Neuronal stem cell (in vitro differentiated cells): ENCODE measurements at places on chromosomes 2 and 18.

- no peaks in the 10 kb centered on the region for H3K4me1 ChIP-seq
- no peak overlapping the region for H3K4me3 ChIP-seq
- no peak overlapping the region for H3K27ac ChIP-seq
- DNase-seq, result no peak
- no peaks in the 10 kb centered on the region for H3K36me3 ChIP-seq
These were observed 14.8 kb downstream of the SP110 start for GRCh38 chr2:230205034-230205433.

DNA sequence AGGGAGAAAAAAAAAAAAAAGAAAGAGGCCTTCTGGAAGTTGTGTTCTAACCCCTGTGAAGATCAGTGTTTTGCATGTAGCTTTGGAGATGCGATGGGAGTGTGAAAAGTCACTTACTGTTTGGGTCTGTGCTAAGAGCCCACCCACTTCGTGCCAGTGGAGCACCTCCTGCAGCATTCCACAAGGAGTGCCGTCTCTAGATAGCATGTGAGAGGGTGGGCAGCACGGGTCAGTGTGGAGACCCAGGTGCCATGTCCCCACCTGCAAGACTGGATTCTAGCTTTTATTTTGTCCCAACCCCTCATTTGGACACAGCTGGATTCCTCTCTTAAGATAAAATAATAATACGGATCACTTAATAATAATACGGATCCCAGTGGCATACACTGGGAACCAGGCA lies 12.5 kb upstream of the TMEM185B start:
- H3K27ac ChIP-seq, result no peak overlapping the region
- no peak for DNase-seq
- no peaks in the 10 kb centered on the region for H3K36me3 ChIP-seq
- H3K4me1 ChIP-seq, result peaks cover 4% of the 10 kb centered on the region

- H3K27ac ChIP-seq, result no peak overlapping the region
- DNase-seq, result no peak
- no peaks in the 10 kb centered on the region for H3K4me1 ChIP-seq
- no peak overlapping the region for H3K4me3 ChIP-seq
- H3K36me3 ChIP-seq, result peaks cover 18% of the 10 kb centered on the region
These were observed 17.3 kb downstream of the PARD6G start for GRCh38 chr18:80229766-80230745.

- no peaks in the 10 kb centered on the region for H3K4me1 ChIP-seq
- H3K36me3 ChIP-seq, result no peaks in the 10 kb centered on the region
- no peak overlapping the region for H3K4me3 ChIP-seq
- no peaks in the 10 kb centered on the region for H3K27me3 ChIP-seq
- no peak overlapping the region for H3K27ac ChIP-seq
These were observed 240.0 kb downstream of the RND3 start for GRCh38 chr2:150247481-150247880.

- H3K27ac ChIP-seq, result no peak overlapping the region
- no peak overlapping the region for H3K4me3 ChIP-seq
- no peaks in the 10 kb centered on the region for H3K27me3 ChIP-seq
- no peak for DNase-seq
- no peaks in the 10 kb centered on the region for H3K4me1 ChIP-seq
- no peaks in the 10 kb centered on the region for H3K36me3 ChIP-seq
These were observed 24.8 kb upstream of the MALL start for GRCh38 chr2:110140401-110140800.

DNA sequence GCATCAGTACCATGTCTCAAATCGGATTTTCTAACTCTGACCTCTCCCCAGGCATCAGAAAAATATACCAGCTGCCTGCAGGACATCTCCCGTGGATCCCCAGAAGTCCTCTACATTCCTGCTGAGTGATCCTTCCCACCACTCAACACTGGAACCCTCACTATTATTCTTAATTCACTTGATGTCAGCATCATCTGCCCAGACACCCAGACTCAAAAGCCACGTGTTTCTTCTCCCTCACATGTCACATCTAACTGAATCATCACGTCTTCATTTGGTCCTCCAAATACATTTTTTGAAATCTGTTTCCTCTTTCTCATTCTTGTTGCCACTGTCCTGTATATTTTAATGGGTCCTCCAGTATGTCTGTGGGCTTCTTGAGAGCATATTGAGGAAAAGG lies 218.6 kb downstream of the HRH4 start:
- no peak for DNase-seq
- H3K36me3 ChIP-seq, result no peaks in the 10 kb centered on the region
- H3K27me3 ChIP-seq, result no peaks in the 10 kb centered on the region
- no peaks in the 10 kb centered on the region for H3K4me1 ChIP-seq
- no peak overlapping the region for H3K4me3 ChIP-seq

GRCh38 chr2:166090346-166090745 lies 37.5 kb downstream of the SCN1A start:
- no peak overlapping the region for H3K4me3 ChIP-seq
- H3K4me1 ChIP-seq, result no peaks in the 10 kb centered on the region
- DNase-seq, result no peak
- no peaks in the 10 kb centered on the region for H3K36me3 ChIP-seq

DNA sequence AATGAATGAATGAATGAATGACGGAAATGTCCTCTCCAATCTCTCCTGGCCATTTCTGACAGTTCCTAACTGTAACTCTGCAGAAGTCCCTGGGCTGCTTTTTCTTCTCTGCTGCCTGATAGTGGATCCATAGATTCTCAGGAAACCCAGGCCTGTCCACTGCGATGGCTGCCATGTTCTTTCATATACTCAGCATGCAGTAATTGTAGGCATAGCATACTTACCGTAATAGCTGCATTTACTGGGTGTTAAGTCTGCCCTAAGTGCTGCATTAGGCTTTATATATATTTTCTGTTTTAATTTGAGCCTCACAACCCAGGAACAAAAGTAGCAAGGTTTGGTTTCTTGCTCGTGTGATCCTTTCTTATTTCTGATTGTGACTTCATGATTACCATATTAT lies 122.9 kb downstream of the DCC start:
- H3K27ac ChIP-seq, result no peak overlapping the region
- DNase-seq, result no peak
- no peaks in the 10 kb centered on the region for H3K36me3 ChIP-seq
- H3K4me1 ChIP-seq, result peaks cover 12% of the 10 kb centered on the region

GRCh38 chr2:212667751-212668316 lies 129.2 kb upstream of the ERBB4 start:
- peaks cover 5% of the 10 kb centered on the region for H3K4me1 ChIP-seq
- no peaks in the 10 kb centered on the region for H3K27me3 ChIP-seq
- H3K4me3 ChIP-seq, result no peak overlapping the region
- H3K36me3 ChIP-seq, result no peaks in the 10 kb centered on the region
- no peak for DNase-seq

- H3K4me3 ChIP-seq, result no peak overlapping the region
- no peaks in the 10 kb centered on the region for H3K36me3 ChIP-seq
- no peaks in the 10 kb centered on the region for H3K27me3 ChIP-seq
- DNase-seq, result no peak
These were observed 131.0 kb downstream of the CCDC85A start for GRCh38 chr2:56314796-56315195.

DNA sequence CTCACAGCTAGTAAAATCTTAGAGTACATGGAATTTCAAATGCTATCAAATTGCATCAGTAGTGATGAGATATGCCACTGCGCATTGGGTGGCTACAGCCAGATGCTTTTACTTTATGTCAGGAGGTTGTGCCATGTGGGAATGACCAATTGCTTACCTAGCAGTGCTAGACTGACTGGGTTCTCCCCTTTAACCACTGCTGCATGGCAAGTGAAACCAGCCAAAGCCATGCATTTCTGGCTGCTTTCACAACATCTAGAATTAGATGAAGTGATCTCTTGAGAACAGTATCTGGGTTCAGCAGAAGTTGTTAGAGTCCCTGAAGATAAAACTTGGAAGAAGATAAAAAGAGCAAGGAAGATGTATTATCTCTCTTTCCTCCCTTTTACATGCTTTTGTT lies 1174.2 kb upstream of the CDH2 start:
- H3K27ac ChIP-seq, result no peak overlapping the region
- no peaks in the 10 kb centered on the region for H3K27me3 ChIP-seq
- no peak overlapping the region for H3K4me3 ChIP-seq
- DNase-seq, result no peak

- no peak for DNase-seq
- H3K4me1 ChIP-seq, result no peaks in the 10 kb centered on the region
- H3K27ac ChIP-seq, result no peak overlapping the region
- H3K4me3 ChIP-seq, result no peak overlapping the region
- no peaks in the 10 kb centered on the region for H3K36me3 ChIP-seq
These were observed 339.9 kb downstream of the ADCYAP1 start for GRCh38 chr18:1244397-1245122.

DNA sequence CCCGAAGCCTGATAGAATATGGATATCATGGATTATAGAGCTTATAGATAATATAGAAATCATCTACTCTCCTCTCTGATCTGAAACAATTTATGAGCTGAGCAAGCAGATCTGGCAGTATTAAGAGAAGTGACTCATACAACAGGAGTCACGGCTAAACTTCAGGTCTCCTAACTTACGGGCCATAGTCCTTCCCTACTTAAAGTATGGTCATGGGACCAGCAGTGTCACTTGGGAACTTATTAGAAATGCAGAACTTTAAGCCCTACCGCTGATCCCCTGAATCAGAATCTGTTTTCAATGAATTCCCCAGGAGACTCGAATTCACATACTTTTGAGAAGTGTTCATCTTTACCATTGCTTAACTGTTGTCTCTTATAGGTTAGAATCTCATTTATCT lies 195.7 kb upstream of the FANCL start:
- DNase-seq, result no peak
- no peaks in the 10 kb centered on the region for H3K36me3 ChIP-seq
- H3K4me3 ChIP-seq, result no peak overlapping the region
- H3K27ac ChIP-seq, result no peak overlapping the region
- H3K27me3 ChIP-seq, result no peaks in the 10 kb centered on the region

DNA sequence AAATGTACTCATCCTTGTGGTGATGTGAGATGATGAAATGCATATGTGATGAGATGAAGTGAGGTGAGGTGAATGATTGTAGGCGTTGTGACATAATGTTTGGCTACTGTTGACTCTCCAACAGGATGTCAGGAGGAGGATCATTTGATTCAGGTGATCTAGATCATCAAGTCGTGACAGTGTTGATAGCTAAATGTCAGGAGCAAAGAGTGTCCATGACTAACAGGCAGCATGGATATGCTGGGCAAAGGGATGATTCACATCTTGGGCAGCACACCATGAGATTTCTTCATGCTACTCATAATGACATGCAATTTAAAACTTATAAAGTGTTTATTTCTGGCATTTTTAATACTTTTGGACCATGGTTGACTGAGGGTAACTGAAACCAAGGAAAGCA lies 40.2 kb upstream of the UBXN4 start:
- H3K4me1 ChIP-seq, result no peaks in the 10 kb centered on the region
- no peaks in the 10 kb centered on the region for H3K27me3 ChIP-seq
- peaks cover 21% of the 10 kb centered on the region for H3K36me3 ChIP-seq
- H3K4me3 ChIP-seq, result no peak overlapping the region
- H3K27ac ChIP-seq, result no peak overlapping the region
- no peak for DNase-seq

DNA sequence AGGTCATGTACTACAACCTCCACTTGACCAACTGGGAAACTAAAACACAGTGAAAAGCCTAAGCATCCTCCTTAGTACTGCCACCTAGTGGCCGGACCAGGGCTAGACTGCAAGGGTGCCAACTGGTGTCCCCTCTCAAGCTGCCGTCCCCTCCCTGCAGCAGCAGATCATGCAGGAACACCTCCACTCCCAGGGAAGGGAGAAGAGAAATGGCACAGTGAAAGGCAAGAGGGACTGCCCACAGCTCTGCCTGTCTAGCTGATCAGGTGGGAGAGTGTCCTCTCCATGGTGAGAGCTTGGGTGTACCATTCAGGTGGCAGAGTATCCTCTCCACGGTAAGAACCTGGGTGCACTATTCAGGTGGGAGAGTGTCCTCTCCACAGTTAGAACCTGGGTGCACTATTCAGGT lies 78.1 kb downstream of the AAK1 start:
- H3K27ac ChIP-seq, result no peak overlapping the region
- no peaks in the 10 kb centered on the region for H3K36me3 ChIP-seq
- no peaks in the 10 kb centered on the region for H3K4me1 ChIP-seq
- no peaks in the 10 kb centered on the region for H3K27me3 ChIP-seq
